ENCODE measurements at places on chromosomes 1 and 21.

- H3K27ac ChIP-seq = no peak overlapping the region
- H3K4me3 ChIP-seq = no peak overlapping the region
- H3K27me3 ChIP-seq = no peaks in the 10 kb centered on the region
- H3K36me3 ChIP-seq = no peaks in the 10 kb centered on the region
- H3K4me1 ChIP-seq = peaks cover 16% of the 10 kb centered on the region
- no peak for DNase-seq
Observed at GRCh38 chr1:210231846-210232510, 618 bp upstream of the SERTAD4 start.

DNA sequence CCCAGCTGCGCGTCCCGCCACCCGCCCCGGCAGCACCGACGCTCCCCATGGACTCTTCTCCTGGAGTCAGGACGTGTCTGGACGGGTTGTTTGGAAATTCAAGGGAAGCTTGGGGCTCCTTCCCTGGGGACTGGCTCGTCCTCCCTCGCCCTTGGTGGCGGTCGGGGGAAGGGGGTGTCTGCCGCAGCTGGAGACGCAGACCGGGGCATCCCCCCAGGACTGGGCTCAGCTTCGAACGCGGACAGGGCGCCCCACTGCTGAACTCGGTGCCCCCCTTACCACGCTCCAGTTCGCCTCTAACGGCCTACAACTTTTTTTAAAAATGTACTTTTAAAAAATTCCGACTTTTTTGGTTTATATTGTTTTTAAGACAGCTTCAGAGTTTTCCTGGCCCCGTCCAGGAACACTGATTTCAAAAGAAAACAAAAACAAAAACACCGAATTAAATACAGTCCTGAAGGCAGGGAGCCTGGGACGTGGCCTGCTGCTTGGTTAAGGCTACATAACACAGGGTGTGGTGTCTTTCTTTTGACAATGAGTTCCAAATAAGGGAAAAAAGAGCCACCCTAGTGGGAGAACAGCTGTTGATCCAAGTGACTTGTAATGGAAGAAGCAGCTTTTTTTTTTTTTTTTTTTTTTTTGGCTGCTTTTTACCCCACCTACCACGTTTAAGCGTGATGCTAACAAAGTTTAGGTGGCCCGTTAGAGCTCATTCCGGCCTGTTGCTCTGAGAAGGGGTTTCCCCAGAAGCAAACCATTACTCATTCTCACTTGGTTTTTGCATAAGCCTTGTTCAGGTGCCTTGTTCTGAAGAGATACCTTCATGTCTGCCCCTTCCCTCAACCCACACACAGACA lies 862 bp upstream of the DIPK1A start:
- no peaks in the 10 kb centered on the region for H3K36me3 ChIP-seq
- peak; percentile 32 for DNase-seq
- peak overlapping the region; percentile 84 for H3K27ac ChIP-seq
- H3K27me3 ChIP-seq = no peaks in the 10 kb centered on the region

- DNase-seq = no peak
- no peaks in the 10 kb centered on the region for H3K27me3 ChIP-seq
- no peaks in the 10 kb centered on the region for H3K36me3 ChIP-seq
- peaks cover 28% of the 10 kb centered on the region for H3K4me1 ChIP-seq
- H3K4me3 ChIP-seq = no peak overlapping the region
Observed at GRCh38 chr1:227295609-227296008, 22.7 kb downstream of the CDC42BPA start.

DNA sequence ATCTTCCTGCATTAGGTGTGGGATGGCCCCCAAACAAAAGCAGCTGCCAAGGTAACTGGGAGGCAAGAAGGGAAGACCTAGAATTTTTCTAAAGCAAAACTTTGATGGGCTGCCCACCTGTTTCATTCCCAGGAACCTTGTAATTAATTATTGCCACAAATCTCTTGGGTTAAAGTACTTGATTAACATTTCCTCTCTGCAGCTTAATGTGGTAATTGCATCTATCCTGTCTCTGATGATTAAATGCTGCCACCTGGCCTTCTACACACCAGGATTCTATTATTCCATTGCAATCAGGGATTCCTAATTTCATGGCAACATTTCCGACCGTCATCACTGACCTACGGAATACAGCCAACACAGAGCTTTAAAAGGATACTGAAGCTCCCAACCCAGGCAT lies 68.3 kb upstream of the RC3H1 start:
- no peak for DNase-seq
- H3K4me3 ChIP-seq = no peak overlapping the region

DNA sequence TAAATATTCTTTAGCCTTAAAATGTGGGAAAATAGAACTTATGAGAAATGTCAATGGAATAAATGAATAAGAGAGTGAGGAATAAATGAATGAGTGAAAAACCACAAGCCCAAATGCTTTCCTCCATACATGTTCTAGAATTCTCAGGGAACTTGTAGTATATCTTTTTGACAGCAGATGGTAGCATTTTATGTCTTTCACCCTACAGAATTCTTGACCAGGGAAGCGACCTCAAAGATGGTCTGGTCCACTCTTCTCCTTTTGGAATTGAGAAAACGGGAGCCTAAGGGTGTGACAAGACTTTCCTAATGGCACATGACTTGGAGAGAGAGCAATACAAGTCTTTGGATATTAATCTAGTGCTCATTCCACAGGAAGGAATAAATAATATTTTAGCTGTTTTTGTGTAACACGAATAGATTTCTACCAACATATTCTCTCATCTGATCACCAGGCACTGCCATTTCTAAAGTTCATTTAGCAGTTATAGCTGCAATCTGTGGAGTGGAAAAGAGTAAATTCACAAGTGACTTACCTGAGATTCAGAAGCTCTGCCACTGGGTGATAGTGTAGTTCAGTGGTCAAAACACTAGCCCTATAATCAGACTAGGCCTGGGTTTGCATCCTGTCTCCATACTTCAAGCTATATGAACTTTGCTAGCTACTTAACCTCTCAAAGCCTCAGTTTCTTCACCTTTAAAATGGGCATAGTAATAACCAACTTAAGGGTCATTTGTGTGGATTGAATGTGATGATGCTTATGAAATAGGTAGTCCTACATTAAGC lies 15.0 kb upstream of the F5 start:
- no peak for DNase-seq
- peaks cover 4% of the 10 kb centered on the region for H3K27me3 ChIP-seq
- H3K36me3 ChIP-seq = no peaks in the 10 kb centered on the region
- H3K27ac ChIP-seq = no peak overlapping the region
- H3K4me1 ChIP-seq = no peaks in the 10 kb centered on the region
- H3K4me3 ChIP-seq = no peak overlapping the region
